ENCODE measurements at places on chromosomes 6 and 20.

- no peak for DNase-seq
Measured at GRCh38 chr6:5004373-5005037, 668 bp upstream of the RPP40 start.

DNA sequence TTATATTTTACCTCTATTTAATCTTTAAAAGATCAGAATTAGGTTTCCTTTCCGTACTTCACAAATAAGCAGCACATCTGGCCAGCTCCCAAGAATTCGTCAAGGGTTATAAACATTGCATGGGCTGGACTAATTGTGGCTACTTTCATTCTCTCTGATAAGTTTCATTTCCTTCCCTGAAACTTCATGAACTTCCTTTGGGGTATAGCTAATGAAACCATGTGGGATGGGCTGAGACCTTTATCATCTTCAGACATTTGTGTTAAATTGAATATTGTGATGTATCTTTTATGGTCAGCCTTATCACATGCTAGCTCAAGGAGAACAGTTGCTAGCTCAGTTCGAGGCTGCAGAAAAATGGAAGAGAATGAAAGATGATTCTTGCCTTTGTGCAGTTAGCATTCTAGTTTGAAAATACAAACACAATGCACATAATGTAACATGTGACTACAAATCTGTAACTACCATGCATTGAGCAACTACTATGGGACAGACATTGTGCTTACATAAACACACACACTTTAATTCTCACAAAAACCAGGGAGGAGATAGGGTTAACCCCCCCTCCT is 1.7 kb upstream of the GMPR start:
- DNase-seq: no peak

DNA sequence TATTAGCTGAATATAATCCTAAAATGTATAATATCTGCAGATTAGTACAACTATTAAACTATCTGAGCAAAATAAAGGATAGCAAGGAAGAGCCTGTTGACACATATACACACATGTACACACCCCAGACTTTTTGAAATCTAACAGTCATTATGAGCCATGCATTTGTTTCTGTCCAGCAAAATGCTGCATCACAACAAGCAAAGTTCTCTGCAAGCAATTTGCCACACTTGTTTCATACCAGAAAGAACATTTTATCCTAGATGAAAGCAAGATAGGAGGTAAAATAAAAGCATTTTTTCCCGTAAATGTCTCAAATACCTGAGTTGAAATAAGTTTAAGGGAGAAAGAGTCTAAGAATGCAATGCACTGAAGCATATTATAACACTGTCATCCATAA is 145.2 kb downstream of the COL21A1 start:
- no peak for DNase-seq

- no peak for DNase-seq
Measured at GRCh38 chr6:16876201-16876600, 114.9 kb upstream of the ATXN1 start.

Data from urothelium cell line (cell line).